HT-29 (cell line): ENCODE measurements at places on chromosomes 1 and 21.

GRCh38 chr1:206114692-206115640 is 2.2 kb downstream of the AVPR1B start:
- DNase-seq: no peak

DNA sequence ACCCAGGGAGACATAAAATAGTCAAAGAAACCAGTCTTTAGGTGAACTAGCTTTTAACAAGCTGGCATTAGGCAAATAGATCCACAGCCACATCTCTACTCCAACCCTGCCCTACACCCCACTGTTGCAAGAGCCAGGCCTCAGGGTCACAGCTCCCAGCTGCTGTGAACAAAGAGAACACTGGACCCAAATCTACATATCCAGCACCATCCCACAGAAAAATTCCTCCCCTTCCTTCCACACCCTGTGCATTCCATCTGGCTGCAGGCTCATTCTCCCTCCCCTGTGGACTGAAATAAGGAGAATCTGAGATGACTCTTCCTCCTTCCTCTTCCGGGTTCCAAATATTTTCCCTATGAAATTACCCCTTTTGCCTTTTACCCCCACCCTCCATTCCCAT is 23.2 kb downstream of the DLGAP3 start:
- DNase-seq: no peak

GRCh38 chr1:155648207-155649147 is 38.5 kb downstream of the MSTO1 start:
- DNase-seq: peak; percentile 73

GRCh38 chr1:3036447-3037280 is 15.4 kb downstream of the ACTRT2 start:
- DNase-seq: no peak

GRCh38 chr21:31172328-31172727 is 134.1 kb upstream of the KRTAP19-8 start:
- no peak for DNase-seq
